ENCODE measurements at places on chromosomes 5 and 9.

DNA sequence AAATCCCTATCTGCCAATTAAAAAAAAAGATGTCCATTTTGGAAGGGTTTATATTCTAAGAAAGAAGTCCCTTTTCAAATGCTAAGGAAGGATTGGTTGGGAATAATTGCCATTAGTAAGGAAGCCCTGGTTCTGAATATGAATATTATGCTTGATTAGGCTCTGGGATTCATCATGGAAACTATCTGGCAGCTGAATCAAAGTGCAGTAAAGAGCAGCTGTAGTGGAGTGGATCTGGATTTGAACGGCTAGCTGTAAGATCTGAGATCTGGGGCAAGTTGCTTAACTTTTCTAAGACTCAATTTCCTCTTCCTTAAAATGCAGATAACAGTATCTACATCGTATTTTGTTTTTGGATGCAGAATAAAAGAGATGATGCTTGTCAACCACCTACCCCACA lies 10.5 kb downstream of the IL12B start:
- no peak for DNase-seq

DNA sequence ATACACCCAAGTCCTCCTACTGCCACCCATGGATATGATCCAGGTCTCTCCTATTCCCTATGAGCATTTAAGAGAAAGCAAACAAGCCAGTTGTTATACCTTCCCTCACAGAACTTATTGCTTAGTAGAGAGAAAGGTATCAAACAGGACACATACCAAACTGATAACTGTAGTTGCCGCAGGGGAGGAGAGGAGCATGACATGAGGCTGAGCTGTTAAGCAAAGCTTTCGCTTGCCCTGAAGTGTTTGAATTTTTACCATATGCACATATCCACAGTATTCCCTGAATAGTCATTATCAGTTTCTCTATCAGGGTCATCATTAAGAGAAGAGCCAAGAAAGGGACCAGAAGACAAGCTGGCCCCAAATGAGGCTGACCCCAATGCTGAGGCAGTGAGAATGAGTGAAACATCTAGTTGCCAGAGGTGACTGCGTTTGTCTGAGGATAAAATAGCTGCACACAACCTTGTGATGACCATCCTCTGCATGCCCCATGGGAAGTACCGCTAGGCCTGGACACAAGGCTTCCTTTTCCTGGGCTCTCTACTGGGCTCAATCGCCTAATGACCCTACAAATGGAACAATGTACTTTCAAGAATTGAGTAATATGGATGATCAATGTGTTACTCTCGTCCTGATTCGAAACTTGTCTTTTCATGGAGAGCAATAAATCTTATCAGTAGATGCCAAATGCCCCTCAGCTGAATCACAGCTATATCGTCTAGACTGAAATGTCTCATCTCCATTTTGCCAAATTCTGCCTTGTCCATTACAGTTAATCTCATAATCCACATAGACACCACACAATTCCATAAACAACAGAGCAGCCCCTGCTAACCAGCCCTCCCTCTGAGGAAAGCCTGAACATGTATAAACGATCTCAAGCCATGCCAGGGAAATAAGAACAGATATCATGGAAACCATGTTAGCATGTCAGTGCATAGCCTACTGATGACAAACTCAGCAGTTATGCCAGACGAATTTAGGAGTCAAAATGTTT lies 4.3 kb upstream of the IFNK start:
- DNase-seq = no peak

DNA sequence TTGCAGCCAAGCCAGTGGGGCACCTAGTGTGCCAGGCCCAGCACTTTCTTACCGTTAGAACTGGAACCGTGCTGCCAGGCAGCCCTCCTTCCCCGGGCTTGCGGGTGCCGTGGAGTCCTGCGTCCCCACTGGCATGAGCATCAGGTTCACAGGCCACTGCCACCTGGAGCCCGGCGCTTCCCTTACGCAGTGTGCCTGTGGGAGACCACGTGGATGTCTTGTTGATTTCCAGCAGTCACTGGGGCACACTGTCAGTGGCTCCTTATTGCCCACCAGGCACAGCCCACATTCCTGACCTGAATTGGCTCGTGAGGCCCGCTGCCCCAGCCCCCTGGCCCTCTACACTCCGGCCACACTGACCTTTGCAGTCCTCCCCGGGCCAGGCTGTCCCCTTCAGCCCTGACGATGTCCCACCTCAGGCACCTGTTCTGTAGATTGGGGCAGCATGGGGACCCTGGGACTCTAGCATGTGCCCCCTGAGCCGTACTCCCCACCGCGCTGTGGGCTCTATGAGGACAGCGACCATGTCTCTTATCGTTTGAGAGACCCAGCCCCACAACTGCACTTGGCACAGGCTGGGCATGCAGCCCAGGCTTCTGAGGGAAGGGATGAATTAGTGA lies 10.4 kb upstream of the CEL start:
- no peak for DNase-seq

GRCh38 chr5:170097934-170098333 lies 7.8 kb upstream of the FOXI1 start:
- no peak for DNase-seq

GRCh38 chr5:104955479-104955878 lies 1392.9 kb upstream of the NUDT12 start:
- DNase-seq = no peak

GRCh38 chr9:96877269-96877668 lies 23.0 kb upstream of the ZNF782 start:
- DNase-seq = no peak

- DNase-seq = no peak
Measured at GRCh38 chr5:130078661-130079060, 174.4 kb downstream of the CHSY3 start.

DNA sequence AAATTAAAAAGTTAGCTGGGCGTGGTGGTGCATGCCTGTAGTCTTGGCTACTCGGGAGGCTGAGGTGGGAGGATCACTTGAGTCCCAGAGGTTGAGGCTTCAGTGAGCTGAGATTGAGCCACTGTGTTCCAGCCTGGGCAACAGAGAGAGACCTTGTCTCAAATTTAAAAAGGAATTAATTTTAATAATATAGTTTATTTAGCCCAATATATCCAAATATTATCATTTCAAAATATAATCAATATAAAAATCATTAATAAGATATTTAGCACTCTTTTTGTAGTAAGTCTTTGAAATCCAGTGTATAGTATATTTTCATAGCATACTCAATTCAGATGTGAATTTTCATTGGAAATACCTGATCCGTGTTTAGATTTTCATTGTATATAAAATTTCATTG lies 43.2 kb upstream of the ORM1 start:
- no peak for DNase-seq

DNA sequence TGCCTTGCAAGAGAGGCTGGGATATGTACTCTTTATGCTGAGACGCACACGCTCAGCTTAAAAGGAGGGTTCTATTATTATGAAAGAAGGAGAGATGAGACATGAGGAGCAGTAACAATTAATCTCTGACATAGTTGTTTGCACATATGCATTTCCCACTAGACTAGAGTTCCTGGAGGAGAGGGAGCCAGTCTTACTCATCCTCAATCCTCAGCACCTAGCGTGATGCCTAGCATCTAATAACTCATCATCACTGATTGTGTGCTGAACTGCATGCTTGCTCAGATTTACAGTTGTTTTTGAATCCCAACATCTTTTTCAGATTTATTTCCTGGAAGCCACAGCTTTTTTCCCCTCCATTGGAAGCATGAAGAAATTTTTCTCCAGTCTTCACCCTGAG lies 35.5 kb downstream of the GCNT4 start:
- no peak for DNase-seq

DNA sequence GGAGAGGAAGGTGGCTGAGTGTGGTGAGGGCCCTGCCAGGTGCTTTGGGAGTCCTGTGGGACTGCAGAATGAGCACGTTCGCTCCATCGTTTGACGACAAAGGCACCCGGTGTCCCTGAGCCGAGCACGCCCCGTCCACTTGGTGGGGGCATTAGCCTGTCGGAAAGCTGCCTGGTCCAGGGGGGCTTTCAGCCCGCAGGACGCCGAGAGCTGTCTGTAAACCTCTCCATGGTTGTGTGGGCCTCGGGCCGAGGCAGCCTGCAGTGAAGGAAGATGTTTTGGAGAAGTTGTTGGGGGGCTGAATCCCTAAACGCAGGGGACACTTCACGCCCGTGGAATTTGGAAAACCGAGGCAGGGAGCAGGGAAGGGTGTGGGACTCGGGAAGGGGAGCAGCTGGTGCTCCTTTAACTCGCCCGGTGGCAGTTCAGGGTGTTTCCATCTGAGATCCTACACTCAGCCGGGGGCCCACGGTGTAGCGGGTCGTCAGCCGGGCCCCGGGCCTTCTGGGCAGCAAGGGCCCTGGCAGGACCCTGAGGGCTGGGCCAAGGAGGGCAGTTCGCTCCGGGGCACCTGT lies 53.8 kb downstream of the MRPL36 start:
- no peak for DNase-seq

- DNase-seq = peak; percentile 37
Measured at GRCh38 chr9:121650217-121651007, 1.0 kb upstream of the DAB2IP start.

- no peak for DNase-seq
Measured at GRCh38 chr9:15873573-15874177, 320.8 kb downstream of the CCDC171 start.

DNA sequence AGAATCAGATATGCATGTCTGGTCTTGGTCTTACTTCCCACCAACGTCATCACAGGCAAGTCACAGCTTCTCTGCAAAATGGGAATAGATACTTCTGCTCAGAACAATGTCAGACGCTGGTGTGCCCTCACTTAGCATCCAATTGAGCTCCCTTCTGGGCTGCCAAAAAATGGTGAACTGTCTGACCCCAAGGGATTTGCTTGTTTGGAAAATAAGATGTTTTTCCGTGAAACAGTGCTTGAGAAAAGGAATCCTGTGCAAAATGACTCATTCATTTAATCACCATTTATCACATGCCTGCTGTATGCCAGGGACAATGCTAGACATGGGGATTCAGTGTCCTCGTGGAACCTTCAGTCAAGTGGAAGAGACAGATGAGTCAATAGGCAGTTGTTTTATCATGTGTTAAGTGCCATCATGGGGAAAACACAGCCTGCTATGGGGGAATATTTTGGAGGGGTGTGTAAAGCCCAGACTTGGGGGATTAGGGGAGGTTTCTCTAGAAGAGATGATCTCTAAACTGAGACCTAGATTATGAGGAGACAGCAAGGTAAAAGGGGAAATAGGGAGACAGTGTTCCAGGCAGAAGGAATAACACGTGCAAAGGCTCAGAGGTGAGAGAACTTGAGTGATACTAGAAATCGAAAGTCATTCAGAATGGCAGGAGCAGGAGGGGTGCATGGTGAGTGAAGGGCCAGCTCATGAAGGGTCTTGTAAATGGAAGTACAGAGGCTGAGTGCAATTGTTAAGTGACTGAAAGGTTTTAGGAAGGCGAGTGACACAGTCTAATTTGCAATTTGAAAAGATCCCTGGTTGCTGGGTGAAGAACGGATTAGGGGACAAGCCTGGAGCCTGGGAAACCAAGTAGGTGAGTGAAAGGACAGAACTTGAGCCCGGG lies 3.9 kb downstream of the NIPAL4 start:
- no peak for DNase-seq

DNA sequence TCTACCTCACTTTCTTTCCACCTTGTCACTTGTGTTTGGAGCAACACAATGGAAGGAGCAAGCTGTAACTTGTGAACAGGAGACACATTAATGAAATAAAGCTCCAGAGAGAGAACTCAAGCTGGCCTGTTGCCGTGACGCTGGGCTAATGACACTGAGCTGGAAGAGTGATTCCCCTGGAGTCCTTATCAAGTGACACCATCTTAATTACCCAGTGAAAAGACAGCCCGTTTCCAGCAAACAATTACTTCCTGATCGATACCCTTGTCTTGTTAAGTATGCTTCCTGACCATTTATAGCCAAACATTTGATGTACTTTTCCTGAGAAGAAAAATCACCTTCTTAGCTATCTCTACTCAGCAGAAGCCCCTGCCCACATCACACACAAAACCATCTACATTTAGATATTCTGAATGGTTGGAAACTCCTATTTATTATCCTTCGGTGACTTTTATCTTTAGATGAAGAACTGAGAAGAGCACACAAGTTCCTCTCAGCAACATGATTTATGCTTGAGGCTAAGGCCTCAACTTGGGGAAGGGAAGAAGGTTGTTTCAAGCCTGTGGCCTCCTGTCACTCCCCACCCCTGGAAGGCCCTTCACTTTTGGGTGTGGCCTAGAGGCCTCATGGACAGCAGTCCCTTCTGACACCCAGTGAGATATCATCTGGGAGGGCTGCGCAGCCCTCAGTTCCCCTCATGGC lies 34.1 kb downstream of the CRHBP start:
- no peak for DNase-seq

GRCh38 chr5:135120951-135121350 lies 86.9 kb upstream of the PITX1 start:
- DNase-seq = no peak

- DNase-seq = no peak
Measured at GRCh38 chr9:7785813-7786212, 13.8 kb downstream of the DMAC1 start.

DNA sequence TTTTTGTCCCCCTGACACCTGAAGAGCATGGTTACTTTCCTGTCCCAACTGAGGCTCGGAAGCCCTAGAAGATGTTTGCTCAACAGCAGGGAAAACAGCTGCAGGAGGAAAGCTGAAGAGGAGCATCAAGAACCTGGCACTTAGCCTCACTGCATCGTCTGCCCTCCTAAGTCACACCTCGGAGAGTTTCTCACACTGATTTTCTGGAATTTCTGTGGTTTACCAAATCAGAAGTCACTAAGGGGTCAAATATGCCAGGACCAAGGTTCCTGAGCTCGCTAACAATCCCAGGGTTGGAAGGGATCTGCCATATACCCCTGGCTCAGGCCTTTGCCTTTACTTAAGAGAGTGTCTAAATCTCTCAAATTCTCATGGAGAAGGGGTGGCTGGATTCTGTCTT lies 5.3 kb downstream of the IL12B start:
- DNase-seq = no peak

DNA sequence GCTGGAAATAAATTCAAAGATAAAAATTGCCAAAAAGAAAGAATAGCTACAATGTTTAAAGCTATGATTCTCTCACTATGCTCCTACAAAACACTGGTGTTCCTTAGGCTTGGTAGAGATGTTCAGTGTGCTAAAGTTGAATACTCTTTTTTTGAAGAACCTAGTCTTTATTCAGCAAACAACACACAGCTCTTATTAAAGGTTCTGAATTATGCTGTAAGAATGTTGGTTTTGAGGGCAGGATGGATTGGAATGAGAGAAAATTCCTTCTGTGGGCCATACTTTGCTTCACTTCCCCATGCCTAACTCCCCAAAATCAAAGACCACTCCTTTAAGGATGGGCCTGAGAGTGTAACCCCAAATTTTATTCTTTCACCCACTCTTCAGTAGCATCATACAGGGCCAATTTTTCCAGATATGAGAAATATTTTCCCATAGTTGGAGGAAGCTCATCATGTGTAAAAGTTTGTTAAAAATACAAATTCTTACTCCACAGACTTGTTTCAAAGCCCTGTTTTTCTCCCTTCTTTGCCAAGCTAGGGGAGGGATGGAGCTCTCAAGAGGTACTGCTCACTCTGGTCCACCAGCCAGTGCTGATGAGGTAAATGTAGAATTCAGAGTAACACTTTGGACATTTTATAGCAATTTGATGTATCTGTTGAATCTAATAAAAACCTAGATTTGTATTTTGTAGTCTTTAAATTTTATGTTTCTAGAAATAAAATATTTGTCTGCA lies 99.3 kb downstream of the GDNF start:
- no peak for DNase-seq

Data from SK-N-MC (cell line).